H1 (cell line): ENCODE measurements at places on chromosomes 3 and 15.

GRCh38 chr3:149058602-149059001 is 27.7 kb downstream of the HLTF start:
- no peak for DNase-seq

GRCh38 chr15:64333986-64334929 is 21.7 kb downstream of the CSNK1G1 start:
- DNase-seq: no peak

- no peak for DNase-seq
Measured at GRCh38 chr3:64072126-64072525, 48.8 kb upstream of the PSMD6 start.

DNA sequence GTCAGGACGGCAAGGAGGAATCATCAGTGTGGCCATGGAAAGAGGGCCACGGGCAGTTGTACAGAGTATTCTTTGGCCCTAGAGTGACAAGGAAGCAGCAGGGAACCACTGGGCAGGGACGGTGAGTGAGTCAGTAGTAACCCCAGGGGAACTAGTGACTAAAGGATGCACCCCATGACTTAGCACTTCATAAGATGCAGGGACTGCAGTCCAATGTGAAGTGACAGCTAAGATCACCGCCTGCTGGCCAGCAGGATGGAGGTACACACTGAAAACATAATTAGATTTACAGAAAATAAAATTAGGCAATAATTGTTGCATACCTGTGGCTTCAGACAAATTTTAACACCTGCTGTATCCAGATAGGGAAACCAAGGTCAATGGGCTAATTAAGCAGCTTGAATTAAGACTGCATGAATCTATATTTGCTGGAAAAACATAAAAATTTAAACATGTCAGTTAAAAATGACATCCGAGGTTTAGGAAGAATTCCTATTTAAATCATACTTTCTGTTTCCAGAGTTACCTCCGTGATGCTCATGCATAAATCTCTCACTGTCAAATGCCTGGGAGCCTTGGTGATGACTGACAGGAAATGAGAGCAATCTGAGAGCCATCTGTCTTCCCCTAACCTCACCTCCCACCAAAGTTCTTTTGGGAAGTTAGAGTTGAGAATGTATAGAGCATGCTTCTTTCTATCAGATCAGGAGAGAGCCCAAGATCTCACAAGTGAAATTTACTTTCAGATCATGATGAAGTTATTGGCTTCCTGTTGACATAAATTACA is 56.5 kb downstream of the DCLK3 start:
- DNase-seq: no peak

- no peak for DNase-seq
Measured at GRCh38 chr3:15399970-15400369, 27.4 kb downstream of the METTL6 start.

DNA sequence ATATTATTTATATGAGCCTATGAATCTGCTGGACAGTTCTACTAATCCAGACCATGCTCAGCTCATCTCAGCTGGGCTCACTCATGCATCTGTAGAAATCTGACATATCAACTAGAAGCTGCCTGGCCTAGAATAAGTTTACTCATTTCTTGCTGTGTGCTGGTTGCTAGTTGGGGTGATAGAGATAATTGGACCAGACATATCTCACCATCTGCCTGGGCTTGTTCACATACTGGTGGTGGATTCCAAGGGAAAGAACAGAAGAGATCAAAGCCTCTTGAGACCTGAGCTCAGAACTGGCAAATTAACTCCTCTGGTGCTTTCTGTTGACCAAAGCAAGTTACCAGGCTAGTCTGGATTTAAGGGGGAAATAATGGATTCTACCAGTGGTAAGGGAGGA is 109.1 kb downstream of the NSUN3 start:
- no peak for DNase-seq

DNA sequence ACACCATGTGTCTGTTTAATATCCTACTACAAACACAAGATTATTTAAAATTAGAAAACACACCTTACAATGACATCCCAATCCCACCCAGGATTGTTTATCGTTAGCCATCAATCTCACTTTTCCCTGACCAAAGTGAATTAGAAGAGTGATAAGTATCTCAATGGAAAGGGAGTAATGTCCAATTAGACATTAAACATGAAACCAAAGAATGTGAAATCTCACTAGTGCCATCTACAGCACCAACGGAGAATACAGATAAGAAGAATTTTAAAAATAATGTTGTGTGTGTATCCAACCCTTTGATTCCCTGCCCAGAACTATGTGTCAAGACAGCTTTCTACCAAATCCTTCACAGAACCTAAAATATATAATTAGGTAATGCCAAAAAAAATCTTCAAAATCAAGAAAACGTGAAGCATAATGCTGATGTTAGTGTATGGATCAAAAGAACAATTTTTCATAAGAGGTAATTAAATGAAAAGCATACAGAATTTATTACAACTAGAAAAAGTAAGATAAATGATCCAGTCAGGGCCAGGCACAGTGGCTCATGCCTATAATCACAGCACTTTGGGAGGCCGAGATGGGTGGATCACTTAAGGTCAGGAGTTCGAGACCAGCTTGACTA is 64.2 kb downstream of the SCAPER start:
- DNase-seq: no peak

DNA sequence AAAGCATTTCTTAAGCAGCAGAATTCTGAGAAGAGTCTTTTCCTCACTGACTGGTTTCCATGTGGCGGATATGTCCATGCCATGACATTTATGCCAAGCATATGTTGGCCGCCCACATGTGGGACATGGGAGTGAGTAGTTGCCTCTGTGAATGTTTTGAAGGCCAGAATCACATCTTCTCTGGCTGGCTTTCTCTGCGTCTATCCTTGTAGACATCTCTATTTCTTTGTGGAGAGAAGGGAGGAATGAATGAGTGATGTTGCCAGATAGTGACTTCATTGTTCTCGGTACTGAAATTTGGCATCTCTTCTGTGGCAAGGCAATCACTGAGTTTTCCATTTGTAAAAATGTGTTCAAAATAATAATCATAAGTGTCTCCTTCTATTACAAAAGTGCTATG is 316.0 kb downstream of the CLSTN2 start:
- no peak for DNase-seq

- DNase-seq: no peak
Measured at GRCh38 chr3:183315739-183316138, 62.7 kb downstream of the B3GNT5 start.

GRCh38 chr3:47409284-47409683 is 28.5 kb downstream of the PTPN23 start:
- DNase-seq: no peak

DNA sequence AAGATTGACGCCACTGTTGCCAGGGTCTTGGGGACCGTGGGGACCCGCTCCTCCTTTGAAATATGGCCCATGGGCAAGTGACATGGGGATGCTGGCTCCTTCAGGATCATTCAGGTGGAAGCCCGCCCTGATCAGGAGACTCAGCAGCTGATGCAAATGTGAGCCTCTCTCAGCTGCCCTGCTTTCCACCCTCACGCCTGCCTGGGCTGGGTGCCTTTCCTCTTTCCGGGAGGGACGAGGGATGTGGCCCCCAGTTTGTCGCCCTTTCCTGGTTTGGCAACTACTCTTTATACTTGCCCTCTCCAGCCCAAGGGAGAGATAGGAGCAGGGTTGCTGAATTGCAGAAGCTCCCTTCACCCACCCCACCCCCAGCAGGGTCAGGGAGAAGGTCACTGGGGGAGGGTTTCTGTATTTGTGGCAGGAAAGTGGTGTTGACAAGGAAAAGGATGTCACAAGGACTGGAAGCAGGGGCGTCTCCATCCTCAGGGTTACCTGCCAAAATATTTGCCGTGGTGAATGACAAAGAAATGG is 21.8 kb downstream of the DNASE1L3 start:
- DNase-seq: no peak

GRCh38 chr3:112777811-112778210 is 68.9 kb downstream of the CD200R1L start:
- DNase-seq: no peak

DNA sequence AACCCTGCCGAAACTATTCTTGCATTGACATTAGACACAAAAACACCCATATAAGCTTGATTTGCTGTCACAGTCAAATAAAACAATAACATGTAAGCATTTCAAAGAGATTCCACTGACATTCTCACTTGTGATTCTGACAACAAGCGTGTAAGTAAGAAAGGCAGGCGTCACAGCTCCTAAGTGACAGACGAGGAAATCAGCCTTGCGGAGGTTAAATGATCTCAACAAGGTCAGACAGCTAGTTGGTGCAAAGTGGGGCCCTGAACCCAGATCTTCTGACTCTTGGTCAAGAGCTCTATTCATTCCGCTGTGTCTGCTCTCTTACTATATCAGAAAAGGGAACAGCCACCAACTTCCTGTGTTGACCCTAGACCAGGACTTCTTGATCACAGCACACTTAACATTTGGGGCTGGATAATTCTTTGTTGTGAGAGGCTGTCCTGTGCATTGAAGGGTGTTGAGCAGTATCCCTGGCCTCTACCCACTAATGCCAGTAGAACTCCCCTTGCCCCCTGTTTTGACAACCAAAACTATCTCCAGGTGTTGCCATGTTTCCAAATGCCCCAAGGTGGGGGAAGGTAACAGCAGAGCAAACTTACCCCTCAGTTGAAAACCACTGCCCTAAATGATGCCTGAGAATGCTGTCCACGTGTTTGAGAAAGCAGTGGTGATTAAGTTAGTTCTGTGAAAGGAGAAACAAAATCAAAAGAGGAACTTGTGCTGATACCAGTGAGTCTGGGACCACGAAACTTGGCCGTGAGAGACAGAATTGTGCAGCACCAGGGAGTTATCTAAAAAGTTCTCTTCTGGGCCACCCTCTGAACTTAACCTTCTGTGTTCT is 86.1 kb downstream of the LIPC start:
- DNase-seq: no peak

DNA sequence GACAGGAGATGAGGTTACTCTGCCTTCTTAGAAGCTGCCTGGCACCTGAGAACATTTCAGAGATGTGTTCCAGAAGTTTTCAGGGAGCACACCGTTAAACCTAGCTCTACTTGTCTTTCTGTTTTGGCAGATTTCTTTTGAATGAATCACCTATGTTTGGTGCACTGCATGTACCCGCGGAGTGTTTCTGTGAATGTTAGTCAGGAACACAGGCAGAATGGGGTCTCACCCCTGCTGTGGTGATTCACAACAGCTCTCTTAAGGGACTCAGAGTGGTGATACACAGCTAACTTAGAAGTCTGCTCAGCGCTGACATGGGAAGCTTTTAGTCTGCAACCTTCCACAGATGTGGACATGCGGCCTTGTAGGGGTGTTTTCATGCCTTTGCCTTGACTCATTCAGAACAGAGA is 24.0 kb downstream of the TSEN2 start:
- DNase-seq: no peak

GRCh38 chr3:72887705-72888545 is at the start of gene GXYLT2:
Gene GXYLT2 (plus strand): TSS chr3:72888046. CDS start chr3:72888234, 188 bp downstream.
- DNase-seq: peak; percentile 19

DNA sequence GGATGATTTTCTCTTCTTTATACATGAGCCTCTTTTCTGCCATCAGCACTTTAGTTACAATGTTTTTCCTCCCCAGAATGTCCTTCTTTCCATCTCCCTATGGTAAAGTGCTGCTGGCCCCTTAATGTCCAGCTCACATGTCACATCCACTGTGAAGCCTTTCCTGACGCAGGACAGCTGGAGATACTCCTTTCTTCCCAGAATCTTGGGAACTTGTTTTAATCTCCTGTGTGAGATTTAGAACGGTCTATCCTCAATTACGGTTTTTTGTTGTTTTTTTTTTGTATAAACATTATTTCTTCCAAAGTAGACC is 147.7 kb upstream of the TSC22D2 start:
- DNase-seq: no peak

GRCh38 chr3:196641333-196642054 is 2.0 kb downstream of the NRROS start:
- DNase-seq: no peak

DNA sequence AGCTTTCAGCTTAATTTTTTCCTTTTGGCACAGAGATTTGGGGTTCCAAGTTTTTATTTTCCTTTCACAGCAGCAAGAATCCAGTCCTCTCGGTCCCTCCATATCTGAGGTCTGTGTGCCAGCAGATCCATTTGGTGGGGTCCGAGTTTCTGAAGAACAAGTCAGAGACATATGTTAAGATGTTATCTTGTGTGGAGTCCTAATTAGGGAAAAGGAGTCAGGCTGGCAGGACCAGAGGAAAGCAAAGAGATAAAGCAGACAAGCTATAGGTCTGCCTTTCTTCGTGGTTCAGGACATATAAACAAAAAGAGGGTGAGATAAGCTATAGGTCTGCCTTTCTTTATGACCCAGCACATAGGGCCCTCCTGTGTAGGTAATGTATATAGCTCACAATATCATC is 54.9 kb downstream of the TMED3 start:
- no peak for DNase-seq

DNA sequence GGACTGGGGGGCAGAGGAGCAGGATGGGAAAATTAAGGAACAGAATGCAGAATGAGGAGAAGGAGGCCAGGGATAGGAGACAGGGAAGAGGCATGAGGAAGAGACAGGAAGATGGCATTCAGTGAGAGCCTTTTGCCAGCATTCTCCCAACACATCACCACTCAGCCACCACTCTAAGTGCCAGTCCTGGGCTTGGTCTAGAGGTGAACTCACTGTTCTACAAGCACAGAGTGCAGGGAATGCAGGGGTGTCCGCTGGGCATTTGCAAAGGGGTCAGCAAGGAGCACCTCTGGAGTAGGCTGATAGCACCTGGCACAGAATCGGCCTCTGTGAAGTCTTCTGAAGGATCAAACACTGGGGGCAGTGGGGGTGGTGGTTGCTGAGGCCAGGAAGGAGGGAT is 14.6 kb upstream of the IGDCC3 start:
- DNase-seq: no peak

GRCh38 chr15:63067976-63068743 is 25.6 kb downstream of the TPM1 start:
- DNase-seq: no peak

- no peak for DNase-seq
Measured at GRCh38 chr3:187318819-187319616, 27.5 kb upstream of the MASP1 start.

DNA sequence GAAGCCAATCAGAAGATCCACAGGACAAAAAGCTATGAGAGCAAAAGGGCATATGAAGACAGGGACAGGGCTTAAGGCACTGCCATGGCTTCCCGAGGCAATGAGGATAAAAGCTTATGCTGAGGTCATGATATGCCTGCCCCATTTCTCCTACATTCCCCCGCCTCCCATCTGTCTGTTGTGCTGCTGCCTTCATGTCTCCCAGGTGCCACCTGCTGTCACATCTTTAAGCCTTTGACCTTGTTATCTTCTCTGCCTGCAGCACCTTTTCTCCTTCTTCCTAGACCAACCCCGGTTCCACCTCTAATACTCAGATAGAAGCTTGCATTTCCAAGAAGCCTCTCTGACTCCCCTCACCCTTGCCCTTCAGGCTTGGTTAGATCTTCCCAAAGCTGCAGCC is 213.8 kb downstream of the ARRDC4 start:
- no peak for DNase-seq

DNA sequence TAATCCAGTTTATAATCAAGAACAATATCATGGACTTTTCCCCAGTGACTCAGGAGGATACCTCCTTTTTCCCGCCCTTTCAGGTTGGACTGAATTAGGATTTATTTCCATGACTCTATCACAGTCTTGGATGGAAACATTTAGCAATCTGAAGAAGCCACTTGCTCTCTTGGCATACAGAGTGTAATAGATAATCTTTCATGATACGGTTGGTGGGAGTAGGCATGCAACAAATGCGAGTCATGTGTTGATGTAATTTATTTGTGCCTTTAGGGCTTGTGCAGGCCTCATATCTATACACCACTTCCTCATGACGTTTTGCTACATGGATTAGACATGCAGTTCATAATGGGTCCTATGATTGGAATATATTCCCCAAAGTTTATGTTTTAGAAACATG is 54.2 kb upstream of the MCTP2 start:
- DNase-seq: no peak

GRCh38 chr15:37682304-37682703 is 252.1 kb upstream of the TMCO5A start:
- no peak for DNase-seq

GRCh38 chr3:10655105-10655504 is 149.7 kb upstream of the ATP2B2 start:
- no peak for DNase-seq
